Cerebellum (tissue), 4 donors: ENCODE measurements at places on chromosomes 6 and 20. TPM values are rescaled to one million over a fixed set of nuclear protein-coding genes. Genes with fewer than 3 reads are reported as not detected.

DNA sequence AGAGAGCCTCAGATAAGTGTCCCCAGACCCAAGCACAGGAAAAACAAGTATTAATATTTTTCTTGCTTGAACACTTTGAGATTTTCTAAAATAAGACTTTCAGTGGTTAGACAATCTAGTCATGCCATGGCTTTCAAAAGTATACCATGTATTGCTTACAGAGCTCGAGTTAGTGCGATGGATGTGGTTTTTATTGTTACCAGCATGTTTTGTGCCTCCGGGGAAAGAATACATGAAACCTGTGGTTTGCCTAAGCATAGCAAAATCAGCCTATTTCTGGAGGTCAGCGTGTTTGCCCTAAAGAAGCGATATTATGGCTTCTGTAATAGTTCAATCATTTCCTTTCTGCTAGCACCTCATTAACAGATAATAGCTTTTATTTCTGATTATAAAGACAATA is 21.6 kb downstream of the RIN2 start:
- no peak for DNase-seq

DNA sequence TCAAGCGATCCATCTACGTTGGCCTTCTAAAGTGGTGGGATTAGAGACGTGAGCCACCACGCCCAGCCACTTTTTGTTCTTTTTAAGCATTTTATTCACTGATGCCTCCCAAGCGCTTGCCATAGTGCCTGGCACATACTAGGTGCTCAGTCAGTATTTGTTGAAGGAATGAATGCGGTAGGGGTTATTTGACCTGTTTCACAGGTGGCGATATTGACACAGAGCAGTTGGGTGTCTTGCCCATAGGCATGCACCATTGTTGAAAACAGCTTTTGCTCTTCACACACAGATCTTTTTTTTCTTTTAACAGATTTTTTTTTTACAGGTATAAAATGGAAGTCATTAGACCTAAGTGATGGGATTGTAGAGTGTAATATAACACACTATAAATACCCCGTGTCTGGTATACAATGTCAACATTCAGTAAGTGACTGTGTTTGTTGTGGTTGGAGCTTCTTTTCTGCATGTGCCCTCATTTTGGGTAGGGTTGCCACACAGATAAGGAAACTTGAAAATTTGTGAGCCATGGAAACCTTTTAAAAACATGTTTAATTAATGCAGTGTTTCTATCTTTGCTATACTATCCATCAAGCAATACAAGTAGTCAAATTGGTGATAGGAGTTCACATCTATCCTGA is 24.8 kb downstream of the RREB1 start:
- no peak for DNase-seq

- DNase-seq: no peak
These were observed 56.2 kb downstream of the KHDC1L start for GRCh38 chr6:73169111-73169510.

- DNase-seq: no peak
These were observed 209.7 kb upstream of the TENT5A start for GRCh38 chr6:81962198-81962597.

- DNase-seq: no peak
These were observed 77.7 kb upstream of the CLDN20 start for GRCh38 chr6:155186052-155186658.

GRCh38 chr6:151300267-151300991 is 60.7 kb downstream of the AKAP12 start:
- no peak for DNase-seq

Gene LZTS3
- total RNA-seq: 20.1 TPM

Gene MTFR2
- 0.82 TPM for total RNA-seq
